ENCODE measurements at places on chromosomes 4 and X.

GRCh38 chr4:78331965-78332364, 219.6 kb upstream of the ANXA3 start:
- no peak for DNase-seq

DNA sequence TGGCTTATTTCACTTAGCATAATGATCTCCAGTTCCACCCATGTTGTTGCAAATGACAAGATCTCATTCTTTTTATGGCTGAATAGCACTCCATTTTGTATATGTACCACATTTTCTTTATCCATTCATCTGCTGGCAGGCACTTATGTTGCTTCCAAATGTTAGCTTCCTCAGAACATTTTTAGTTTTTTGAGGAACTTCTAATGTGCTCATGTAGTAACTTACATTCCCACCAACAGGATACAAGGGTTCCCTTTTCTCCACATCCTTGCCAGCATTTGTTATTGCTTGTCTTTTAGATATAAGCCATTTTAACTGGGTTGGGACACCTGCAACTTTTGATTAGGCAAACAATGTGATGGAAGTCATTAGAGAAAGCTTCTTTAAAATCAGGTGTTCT, 454.2 kb downstream of the NLGN4X start:
- DNase-seq: no peak

GRCh38 chrX:68690936-68691501, 43.6 kb downstream of the STARD8 start:
- no peak for DNase-seq

DNA sequence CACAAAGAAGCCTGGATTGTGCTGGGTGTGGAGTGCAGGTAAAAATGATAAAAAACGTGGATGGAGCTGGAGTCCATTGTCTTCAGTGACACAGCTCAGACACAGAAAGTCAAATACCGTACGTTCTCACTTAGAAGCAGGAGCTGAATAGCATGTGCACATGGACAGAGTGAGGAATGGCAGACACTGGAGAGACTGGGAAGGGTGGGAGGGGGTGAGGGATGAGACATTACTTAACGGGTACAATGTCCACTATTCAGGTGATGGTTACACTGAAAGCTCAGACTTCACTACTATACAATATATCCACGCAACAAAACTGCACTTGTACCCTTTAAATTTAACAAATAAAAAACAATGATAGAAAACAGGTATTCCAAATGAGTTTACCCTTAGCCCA, 18.1 kb upstream of the IRAK1 start:
- DNase-seq: no peak

DNA sequence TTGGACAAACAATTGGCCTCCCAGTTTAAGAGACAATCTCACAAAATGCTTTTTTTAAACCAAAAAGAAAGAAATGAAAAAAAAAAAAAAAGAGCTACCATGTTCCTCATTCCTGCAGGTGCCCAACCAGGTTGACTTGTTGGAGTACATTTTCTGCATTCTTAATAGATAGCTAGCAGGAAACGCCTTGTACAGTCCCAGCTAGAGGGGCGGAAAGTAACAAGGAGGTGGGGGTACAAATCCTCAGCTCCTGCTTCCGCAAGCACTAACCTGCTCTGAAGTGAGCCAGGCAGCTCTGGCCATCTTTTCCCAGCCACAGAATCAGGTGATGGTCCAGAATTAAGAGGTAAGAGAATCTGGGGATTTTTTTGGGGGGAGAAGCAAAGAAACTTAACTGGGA, at the start of gene VGLL1:
TSS of gene VGLL1 (plus strand) at position 265 of the 400 bp plus-strand sequence. CDS start 3,806 bp downstream, outside the sequence.
- DNase-seq: no peak

DNA sequence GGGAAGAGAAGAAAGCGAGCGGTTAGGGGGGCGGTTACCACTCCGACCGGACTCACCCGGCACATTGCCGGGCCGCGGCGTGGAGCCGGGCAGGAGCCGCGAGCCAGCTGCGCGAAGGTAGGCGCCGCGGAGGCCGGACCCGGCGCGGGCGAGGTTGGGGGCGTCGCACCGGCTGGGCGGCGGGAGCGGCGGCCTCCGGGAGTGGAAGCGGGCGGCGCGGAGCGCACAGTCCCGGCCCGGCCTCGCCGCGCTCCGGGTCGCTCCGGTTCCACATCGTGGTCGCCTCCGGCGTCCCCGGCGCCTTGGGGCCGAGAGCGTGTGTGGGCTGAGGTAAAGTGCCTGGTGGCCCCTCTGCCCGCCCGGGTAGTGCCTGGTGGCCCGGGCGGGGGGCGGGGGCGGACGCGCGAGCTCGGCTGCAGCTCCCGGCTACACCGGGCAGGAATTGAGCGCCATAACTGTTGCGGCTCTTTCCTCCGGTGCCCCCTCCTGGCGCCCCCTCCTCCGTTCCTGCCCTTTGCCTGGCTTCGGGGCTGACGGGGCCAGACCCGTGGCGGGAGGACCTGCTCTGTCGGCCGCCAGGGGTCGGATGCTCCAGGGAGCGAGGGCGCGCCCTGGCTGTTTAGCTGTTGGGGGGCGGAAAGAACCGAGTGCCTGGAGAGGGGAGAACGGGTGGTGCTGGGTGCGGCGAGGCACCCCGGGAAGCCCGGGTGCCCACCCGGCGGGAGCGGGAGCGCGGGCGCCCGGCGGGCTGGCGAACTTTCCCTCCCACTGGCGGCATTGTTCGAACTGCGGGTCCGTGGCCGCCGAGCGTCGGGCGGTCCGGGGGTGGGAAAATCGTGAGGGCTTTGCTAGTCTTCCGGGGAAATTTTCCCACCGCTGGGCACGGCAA, 626 bp downstream of the JADE3 start:
- DNase-seq: no peak

GRCh38 chrX:3175659-3176438, 134.6 kb downstream of the ARSF start:
- DNase-seq: no peak

DNA sequence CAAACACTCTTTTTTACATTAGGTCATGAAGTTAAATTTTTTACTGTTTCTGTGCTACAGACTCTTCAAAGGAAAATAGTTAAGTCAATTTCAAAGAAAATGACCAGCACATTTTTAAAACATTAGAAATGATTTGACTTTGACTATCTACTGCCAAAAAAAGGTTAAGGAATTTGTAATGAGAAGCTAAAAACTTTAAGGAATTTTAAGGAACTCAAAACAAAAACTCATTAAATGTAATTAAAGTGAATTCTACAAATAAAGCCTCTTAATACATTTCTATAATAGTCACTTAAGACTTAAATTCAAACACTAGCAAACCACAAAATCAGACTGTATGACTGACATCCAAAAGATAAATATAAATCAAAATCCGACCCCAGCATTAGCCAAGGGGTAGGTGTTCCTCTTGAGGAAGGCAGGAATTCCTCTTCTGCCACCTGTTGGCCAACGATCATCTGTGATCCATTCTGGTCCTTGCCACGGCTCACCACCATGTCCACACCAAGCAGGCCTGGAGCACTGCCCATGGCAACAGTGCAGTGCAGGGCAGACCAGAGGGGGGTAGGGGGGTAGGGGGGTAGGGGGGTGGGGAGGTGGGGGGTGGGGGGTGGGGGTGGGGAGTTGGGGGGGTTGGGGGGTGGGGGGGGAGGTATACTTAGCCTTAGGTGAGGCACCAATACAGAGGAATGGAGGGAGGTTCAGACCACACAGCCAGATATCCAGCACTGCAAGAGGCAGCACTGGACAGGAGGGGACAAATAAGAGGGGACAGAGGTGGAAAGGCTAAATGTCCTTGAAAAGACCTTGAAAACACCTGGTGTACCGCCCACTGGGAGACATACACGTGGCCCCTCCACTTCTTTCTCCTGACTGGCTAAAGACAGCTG, 287.4 kb downstream of the CHIC1 start:
- DNase-seq: no peak

GRCh38 chrX:33726281-33727160, 405.6 kb downstream of the FAM47A start:
- DNase-seq: no peak

GRCh38 chrX:129981200-129981553, 1.3 kb upstream of the BCORL1 start:
- DNase-seq: no peak

GRCh38 chr4:174873931-174874330, 44.2 kb upstream of the ADAM29 start:
- DNase-seq: no peak

- no peak for DNase-seq
These were observed 396.0 kb downstream of the PDGFC start for GRCh38 chr4:156575430-156576073.

- no peak for DNase-seq
These were observed 295.4 kb downstream of the CFAP47 start for GRCh38 chrX:36214924-36215323.

- DNase-seq: no peak
These were observed 128.9 kb downstream of the REELD1 start for GRCh38 chr4:146343199-146343598.

GRCh38 chr4:44487341-44487740, 38.7 kb upstream of the KCTD8 start:
- DNase-seq: no peak

GRCh38 chrX:124925681-124926080, 394.0 kb upstream of the TEX13C start:
- DNase-seq: no peak

DNA sequence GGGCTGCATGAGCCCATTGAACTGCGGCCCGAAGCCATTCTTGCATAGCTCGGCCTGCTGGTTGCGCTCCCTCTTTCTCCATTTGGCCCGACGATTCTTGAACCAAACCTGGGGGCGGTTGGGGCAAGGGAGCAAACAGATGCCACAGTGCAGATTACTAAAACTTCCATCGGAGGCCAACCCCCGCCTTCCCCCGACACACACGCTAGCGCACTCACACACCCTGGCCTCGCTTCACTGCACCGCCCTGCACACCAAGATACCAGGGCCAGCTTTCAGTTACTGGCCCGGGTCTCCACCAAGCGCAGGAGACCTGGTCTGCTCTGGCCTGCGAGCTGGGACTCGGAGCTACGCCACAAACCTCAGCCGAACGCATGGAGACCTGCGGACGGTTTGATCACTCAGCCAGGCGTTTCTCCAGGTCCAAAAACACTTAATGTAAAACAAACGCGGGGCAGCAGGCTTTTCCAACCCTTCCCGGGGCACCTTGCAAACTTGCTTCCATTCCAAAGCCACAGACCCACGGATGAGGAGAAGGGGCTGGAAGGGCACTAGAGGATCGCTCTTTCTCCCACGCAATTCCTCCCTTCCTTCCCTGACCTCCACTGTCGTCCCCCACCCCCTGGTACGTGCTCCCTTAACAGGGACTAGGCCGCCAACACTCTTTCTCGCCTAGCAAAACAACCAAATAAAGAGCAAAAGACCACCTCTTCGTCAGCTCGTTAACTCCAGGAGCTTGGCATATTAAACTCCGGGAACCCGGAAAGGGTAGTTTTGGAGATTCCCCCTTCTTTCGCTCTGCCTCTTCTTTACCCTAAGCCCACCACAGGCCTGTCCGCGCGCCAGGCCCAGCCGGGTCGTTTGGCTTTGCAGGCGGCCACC, 4.1 kb downstream of the PITX2 start:
- DNase-seq: no peak

DNA sequence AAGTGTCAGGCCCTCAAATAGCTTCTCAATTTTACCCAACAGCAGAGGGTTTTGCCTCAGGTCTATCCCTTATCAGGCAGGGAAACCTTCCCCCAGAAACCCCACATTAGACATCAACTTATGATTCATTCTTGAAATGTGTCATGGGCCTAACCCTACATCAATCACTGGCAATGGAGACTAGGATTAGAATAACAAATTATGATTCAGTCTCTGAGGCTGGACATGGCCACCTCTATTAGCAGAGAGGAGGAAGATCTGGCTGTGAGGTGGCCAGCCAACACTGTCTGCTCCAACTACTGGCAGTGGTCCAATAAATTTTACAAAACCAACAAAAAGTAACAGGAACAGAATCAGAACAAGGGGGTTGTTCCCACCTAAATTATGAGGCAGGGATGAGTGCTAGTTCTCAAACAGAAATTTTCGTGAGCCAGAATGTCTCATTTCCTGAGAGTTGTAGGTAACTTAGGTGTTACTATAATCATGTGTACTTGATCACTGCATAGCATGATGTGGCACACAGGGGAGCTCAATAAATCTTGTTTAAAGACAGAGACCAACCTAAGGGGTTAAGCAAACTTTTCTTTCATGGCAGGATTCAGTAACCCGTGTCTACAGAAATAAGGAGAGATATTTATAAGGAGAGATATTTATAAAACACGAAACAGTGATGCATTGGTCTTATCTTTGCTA, 126.8 kb downstream of the NFKB1 start:
- DNase-seq: no peak

GRCh38 chr4:186144198-186144945, 39.9 kb downstream of the FAM149A start:
- no peak for DNase-seq

GRCh38 chr4:85967872-85968271, 392.0 kb downstream of the MAPK10 start:
- DNase-seq: no peak

GRCh38 chr4:151153585-151153984, 54.2 kb downstream of the RPS3A start:
- DNase-seq: no peak

- no peak for DNase-seq
These were observed 134.7 kb upstream of the FAT1 start for GRCh38 chr4:186858355-186858754.

- peak; percentile 70 for DNase-seq
These were observed 6.8 kb upstream of the CLCN5 start for GRCh38 chrX:49915361-49916222.

DNA sequence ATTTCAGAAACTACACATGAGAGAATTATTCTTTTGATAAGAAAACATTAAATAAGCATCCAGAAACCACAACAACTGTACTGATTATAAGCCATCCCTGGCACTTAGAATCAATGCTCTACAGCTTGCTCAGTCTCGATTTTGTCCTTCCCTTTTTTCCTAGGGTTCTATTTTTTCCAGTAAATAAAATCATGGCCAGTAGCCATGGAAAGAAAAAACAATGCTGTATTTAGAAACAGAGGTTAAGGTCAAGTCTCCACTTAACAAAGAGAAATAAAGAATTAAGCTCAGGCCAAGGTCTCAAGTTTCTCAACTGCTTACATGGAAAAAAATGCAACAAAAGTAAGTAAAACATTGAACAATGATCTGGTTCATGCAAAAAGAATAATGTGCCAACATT, 38.7 kb upstream of the GRID2 start:
- DNase-seq: no peak

GRCh38 chr4:37023504-37023903, 221.0 kb upstream of the NWD2 start:
- DNase-seq: no peak

- DNase-seq: no peak
These were observed 547.4 kb upstream of the ACTRT1 start for GRCh38 chrX:128599632-128600031.

GRCh38 chrX:133630362-133630761, 215.1 kb upstream of the GPC4 start:
- DNase-seq: no peak

- DNase-seq: no peak
These were observed 20.1 kb upstream of the IL3RA start for GRCh38 chrX:1316527-1316926.

DNA sequence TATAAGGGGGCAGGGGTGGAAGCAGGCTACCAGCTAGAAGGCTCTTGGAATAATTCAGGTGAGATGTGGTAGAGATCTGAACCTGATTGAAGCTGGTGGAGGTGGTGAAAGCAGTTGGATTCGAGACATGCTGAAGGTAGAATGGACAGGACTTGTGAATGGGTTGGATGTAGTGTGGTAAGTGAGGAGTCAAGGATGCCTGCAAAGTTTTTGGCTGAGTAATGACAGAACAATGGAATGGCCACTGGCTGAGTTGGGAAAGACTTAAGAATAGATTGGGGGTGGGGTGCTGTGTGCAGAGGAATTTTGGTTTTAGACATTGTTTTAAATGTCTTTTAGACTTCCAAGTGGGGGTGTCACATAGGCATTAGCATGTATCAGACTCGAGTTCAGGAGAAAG, 33.5 kb downstream of the HPF1 start:
- DNase-seq: no peak

GRCh38 chrX:16491461-16491860, 158.5 kb upstream of the S100G start:
- DNase-seq: no peak
